Stimulated activated naive CD8-positive, alpha-beta T cell treated with anti-CD3 and anti-CD28 coated beads, Interleukin-15, Interleukin-2, amounts not matched to agents 100 U/mL and 50 U/mL, for 24 hours (primary cell): ENCODE measurements at places on chromosomes 4 and X.
A peak's percentile ranks its signal among the peaks of the same experiment; 100 is the strongest.

GRCh38 chr4:3253808-3254207, 4.8 kb downstream of the MSANTD1 start:
- DNase-seq, result no peak

DNA sequence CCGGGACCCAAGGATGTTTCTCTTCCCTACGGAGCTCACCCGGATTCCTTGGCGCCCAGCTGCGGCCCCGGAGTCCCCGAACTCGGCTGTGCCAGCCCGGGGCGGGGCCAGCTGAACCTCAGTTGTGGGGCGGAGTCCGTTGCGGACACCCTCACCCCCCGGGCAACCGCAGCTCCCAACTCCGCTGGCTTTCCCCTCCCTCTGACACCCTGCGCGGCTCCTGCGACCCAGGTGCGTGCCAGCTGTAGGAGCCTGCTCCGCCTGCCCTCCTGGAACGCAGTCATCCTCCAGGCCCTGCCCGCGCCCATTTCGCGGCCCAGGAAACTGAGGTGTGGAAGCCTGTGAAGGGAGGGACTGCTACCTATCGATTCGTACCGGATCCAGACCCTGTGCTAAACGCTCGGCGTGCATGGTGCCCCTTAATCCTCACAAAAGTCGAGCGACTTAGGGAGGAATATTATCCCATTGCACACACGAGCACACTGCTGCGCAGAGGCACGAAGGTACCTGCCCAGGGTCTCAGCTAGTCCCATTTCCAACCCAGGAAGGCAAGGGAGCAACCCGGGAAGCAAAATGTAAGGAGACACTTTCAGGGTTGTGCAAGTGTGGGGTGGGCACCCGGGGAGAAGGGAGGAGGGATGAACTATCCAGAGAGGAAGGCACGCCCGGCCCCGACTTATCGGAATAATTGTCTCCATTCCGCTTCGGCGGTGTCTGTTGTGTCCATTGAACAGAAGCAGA, 12.3 kb downstream of the MSX1 start:
- no peak for DNase-seq

- DNase-seq, result no peak
These were observed 6.1 kb downstream of the CXCL10 start for GRCh38 chr4:76017056-76017686.

DNA sequence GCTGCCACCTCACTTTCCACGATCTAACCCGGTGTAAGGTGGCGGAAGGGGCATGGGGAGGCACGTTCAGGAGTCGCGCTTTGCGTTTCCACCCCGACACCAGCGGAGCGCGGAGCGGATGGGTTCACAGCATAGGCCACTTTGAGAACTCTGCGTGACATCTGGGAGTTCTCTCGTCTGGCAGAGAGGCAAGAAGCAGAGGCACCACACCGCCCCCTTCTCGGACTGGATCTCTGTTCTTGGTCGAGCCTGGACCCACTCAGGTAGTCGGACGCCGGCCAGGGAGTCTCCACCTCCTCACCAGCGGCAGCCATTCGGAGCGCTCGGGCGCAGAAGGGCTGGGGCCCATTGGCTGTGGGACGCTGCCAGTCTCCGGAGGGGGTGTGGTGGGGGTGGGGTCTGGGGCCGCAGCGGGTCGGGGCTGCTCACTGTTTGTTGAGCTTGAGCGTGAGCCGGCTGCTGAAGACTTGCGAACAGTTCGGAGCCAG, at the start of gene DACH2:
Gene DACH2, plus strand, starts transcription at position 428 of the 488 bp plus-strand sequence.
- DNase-seq, result peak; percentile 23

- no peak for DNase-seq
These were observed 2332.1 kb downstream of the PCDH7 start for GRCh38 chr4:33052241-33052640.

DNA sequence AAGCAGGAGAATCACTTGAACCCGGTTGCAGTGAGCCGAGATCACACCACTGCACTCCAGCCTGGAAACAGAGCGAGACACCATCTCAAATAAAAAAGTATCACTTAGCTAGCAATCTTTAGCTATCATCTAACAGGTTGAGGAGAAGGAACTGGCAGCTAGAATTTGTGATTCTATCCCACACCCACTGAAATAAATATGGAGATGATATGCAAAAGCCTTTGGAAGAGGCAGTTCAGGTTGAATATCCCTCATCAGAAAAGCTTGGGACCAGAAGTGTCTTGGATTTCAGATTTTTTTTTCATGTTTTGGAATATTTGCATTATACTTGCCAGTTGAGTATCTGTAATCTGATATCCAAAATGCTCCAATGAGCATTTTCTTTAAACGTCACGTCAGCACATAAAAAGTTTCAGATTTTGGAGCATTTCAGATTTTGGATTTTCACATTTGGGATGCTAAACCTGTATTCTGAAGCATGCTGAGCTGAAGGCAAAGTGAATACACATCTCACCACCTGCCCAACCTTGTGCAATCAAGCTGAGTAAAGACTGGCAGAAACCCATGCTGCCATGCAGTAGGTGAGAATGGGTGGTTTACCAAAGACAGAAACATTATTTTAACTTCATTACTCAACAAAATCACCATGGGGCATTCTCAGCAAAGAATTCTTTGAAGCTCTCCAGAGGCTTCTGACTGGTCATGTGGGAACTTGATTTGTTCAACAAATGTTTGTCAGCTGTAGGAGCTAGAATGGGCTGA, 159.3 kb downstream of the SH3KBP1 start:
- DNase-seq, result no peak

DNA sequence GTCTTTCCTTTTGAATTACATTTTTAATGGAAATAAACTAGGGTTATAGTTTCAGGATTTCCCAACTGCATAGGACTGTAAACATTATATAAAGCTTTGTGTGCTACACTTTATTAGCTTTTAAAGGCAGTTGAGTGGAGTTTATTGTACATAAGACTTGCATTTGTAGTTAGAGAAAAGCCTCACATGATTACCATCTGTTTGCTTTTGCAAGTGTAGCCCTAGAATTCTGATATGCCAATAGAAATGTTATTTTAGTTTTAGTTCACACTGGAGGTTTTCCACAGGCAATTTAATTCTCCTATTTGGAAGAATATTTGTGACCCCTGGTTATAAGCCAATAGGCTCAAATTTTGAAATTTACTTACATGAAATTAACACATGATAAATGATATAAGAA, 41.3 kb upstream of the ANK2 start:
- no peak for DNase-seq

DNA sequence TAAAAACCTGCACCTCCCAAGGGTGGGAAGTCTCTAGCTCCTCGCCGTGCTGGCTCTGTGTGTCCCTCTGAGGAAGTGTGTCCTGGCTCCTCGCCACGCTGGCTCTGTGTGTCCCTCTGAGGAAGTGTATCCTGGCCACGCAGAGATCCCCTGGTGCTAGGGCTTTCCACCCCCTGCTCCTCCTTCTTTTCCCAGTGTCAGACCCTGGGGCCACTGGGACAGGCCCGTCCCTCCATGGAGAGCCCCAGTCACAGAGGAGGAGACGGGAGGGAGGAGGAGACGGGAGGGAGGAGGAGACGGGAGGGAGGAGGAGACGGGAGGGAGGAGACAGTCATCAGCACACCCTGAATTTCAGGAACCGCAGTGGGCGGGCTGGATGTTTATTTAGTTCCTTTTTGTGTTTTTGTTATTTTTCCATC, 53.8 kb upstream of the HGFAC start:
- no peak for DNase-seq

- DNase-seq, result no peak
These were observed 24.3 kb upstream of the PCDH10 start for GRCh38 chr4:133124746-133125145.
